ENCODE measurements at places on chromosomes 6 and 20.
A peak's percentile ranks its signal among the peaks of the same experiment; 100 is the strongest.

- peak; percentile 34 for DNase-seq
These were observed 37.3 kb downstream of the TRAM2 start for GRCh38 chr6:52539607-52540006.

GRCh38 chr6:70663881-70664466 lies 3.7 kb upstream of the SMAP1 start:
- no peak for DNase-seq

- no peak for DNase-seq
These were observed 118.1 kb downstream of the IRF4 start for GRCh38 chr6:509676-510075.

- DNase-seq: no peak
These were observed 2.2 kb upstream of the CENPB start for GRCh38 chr20:3788685-3789155.

GRCh38 chr6:15413466-15414234 lies 167.8 kb downstream of the JARID2 start:
- no peak for DNase-seq

DNA sequence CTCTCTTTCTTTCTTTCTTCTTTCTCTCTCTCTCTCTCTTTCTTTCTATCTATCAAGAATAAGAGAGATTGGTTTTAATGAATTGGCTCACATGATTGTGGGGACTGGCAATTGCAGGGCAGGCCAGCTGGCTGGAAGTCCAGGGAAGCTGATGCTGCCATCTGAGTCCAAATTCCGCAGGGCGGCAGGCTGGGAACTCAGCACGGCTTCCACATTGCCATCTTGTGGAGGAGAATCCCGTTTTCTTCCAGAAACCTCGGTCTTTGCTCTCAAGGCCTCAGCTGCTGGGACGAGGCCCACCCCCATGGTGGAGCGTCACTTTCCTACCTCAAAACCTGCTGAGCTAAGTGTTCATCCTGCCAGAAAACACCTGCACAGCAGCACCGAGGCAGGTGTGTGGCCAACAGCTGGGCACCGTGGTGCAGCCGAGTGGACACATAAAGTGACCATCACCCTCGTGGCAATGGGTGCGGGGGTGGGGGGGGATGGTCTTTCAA lies 58.8 kb upstream of the SLCO4A1 start:
- no peak for DNase-seq

DNA sequence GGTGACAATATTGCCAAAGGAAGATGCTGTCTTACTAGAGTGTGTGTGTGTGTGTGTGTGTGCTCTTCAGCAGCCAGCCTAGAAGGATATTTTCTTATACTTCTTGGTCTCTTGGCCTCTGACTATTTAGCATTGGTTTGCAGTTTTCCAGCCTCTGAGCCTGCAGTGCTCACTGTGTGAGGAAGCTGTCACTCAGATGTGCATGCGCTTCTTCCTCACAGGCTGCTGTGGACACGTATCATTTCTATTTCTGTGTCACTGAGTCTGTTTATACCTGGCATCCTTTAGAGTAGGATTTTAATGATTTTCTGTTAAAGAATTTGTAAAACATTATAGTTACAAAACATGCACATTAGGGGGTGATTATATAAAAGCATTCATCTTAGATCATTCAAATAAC lies 83.3 kb downstream of the ALDH8A1 start:
- no peak for DNase-seq

- DNase-seq: no peak
These were observed 129.9 kb upstream of the CHD6 start for GRCh38 chr20:41748051-41748450.

DNA sequence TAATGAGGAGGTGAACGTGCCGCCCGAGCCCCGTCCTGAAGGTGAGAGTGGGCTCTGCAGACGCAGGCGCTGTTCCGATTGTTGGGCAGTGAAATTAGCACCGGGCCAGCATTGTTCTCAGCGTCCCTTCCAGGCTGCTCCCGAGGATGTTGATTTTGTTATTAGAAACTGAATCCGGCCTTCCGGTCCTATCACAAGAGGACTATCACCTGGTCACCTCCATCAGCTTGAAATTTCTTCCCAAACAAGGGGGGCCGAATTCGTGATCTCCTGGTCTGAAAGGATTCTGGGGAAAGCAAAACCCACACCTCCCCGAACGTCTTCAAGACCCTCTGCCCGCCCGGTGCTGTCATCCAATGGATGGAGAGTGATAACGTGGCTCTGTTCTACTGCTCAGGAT lies 186.0 kb downstream of the TAF4 start:
- no peak for DNase-seq
